Activated CD4-positive, CD25-positive, alpha-beta regulatory T cell (primary cell): ENCODE measurements at places on chromosomes 7 and 10.

DNA sequence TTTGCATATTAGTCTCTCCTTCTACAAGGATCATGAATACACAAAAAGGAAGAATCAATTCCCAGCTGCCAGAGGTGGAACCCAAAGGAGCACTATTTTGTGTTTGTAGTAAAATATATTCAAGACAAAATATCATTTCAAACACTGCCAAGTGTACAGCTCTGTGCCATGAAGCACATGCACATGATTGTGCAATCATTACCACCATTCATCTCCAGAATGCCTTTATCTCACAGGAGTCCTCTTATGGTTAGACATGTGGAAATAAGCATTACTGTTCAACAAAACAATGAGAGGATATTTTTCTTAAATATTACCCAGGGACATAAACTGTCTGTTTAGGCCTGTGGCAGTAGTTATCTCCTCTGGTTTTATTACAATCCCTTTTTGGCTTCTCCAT, 151.4 kb upstream of the PPP1R3A start:
- no peak for DNase-seq

DNA sequence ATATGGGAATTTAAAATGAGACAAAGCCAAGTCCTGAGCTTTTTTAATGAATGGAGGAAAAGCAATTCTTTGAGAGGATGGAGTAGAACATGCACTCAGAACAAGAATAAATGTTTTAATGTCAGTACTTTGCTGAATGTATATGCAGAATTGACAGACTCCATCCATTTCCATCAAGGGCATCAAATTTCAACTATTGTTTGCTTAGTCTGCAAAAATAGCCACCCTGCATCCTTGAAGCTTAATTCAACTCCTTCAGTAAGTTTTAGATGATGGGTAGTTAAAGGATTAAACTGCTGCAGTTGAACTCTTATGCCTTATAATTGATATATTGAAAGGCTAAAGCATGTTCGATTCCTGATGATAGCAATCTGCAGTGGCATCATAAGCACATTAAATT, 99.7 kb upstream of the IFRD1 start:
- no peak for DNase-seq

GRCh38 chr10:113865901-113866300, 11.4 kb downstream of the NHLRC2 start:
- no peak for DNase-seq

- DNase-seq, result no peak
Measured at GRCh38 chr10:86329896-86330680, 36.5 kb downstream of the GRID1 start.

GRCh38 chr7:93402944-93403343, 170.8 kb downstream of the VPS50 start:
- DNase-seq, result no peak

DNA sequence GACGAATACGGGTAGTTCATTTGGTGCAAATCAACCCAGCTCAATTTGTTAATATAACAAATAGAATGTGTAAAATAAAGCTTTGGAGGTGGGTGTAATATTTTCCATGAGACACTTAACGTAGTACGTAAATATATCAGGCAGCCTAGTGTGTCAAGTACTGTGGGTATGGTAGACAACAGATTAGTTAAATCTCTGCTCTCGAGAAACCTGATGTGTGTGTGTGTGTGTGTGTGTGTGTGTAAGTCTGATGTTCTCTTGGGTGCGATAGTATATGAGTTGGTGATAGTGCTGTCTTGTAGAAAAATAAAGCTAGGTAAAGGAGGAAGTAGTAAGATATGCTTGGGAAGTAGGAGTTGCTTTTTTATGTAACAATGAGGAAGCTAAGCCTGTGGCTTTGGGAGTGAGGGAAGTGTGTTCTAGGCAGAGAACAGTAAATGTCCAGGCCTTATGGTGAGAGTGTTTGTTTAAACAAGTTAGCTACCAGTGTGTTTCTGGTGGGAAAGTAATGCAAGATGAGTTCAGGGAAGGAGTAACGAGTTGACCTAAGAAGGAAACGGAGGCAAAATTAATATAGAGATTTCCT, 26.1 kb downstream of the WAC start:
- DNase-seq, result no peak

- DNase-seq, result no peak
Measured at GRCh38 chr10:102086196-102086595, 21.0 kb downstream of the HPS6 start.

DNA sequence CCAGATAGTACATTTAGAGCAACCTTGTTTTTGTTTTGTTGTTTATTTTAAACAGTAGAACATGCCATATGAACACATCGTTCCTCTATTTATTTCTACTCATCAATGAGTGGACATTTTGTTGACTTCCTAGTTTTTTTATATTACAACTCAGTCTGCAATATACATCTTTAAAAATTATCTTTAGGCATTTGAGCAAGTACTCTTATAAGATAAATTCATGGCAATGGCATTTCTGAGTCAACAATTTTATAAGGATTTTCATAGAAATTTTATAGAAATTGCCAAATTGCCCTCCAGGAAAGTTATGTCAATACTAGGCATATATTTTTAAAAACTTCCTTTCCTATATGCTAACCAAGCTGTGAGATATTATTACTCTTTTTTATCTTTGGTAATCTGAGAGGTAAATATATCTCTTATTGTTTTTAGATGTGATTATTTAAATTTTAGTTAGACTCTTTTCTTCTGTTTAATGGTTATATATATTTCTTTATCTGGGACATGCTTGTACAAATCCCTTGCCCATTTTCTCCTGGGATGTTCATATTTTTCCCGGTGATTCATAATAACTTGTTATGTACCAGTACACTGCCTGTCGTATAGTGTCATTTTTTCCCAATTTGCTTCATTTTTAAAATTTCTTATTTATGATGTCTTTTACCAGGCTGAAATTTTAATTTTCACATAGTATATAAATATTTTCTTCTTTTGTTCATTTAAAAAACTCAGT, 50.5 kb downstream of the FZD1 start:
- no peak for DNase-seq

GRCh38 chr7:132697003-132697402, 120.7 kb upstream of the PLXNA4 start:
- DNase-seq, result no peak

DNA sequence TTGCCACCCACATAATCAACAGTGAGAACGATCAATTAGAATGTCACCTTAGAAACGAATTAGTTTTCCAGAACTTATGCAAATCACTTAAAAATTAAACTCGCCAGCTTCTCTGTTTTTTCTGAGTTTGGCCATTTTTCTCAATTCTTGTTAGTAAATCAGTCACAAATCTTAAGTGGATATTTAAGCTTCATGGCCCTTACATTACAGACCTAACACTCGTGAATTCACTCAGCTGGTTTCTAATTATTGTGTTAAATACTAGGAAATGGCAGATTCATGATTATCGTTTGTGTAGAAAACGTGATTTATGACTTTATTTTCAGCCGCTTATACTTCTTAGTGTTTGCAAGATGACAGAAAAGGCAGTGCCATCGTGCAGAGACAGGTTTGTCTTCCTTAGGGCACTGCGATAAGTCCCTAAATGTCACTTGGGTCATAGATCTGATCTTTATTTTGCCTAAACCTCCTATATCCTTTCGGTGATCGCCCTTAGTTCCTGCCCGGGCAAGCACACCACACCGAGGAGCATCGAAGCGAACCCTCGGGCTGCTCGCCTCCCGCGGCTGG, 587 bp upstream of the CELF2 start:
- no peak for DNase-seq
